ENCODE measurements at places on chromosomes 4 and X. TPM values are rescaled to one million over a fixed set of nuclear protein-coding genes. Genes with fewer than 3 reads are reported as not detected.

DNA sequence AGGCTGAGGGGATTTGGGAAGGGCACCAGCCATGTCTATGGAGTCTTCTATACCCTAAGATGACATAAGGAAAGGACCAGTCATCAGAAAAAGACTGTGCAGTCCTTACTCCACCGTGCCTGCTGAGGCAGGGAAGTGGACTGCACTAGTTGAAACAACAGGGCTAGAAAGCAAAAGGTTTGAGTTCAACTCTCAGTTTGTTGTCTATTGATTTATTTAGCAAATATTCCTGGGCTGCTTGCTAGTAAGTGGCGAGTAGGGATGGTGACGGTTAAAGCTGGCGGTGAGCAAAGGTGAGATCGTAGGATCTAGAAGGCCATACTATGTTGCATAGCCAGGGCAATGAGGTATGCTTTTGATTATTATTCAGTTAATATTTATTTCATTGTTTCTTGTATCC, 110.1 kb downstream of the SMIM20 start:
- no peaks in the 10 kb centered on the region for H3K36me3 ChIP-seq
- no peak overlapping the region for H3K4me3 ChIP-seq
- no peak overlapping the region for H3K27ac ChIP-seq
- H3K27me3 ChIP-seq: peaks cover 25% of the 10 kb centered on the region
- H3K4me1 ChIP-seq: peaks cover 13% of the 10 kb centered on the region

Gene ELF4
- total RNA-seq: 17.5 TPM

GRCh38 chr4:158327525-158327924, 117.2 kb downstream of the TMEM144 start:
- no peaks in the 10 kb centered on the region for H3K27me3 ChIP-seq

GRCh38 chr4:84920617-84921016, 45.9 kb downstream of the WDFY3 start:
- DNase-seq: no peak
- H3K27me3 ChIP-seq: no peaks in the 10 kb centered on the region
- H3K4me1 ChIP-seq: no peaks in the 10 kb centered on the region
- H3K4me3 ChIP-seq: no peak overlapping the region
- H3K27ac ChIP-seq: no peak overlapping the region

- H3K36me3 ChIP-seq: peaks cover 4% of the 10 kb centered on the region
- DNase-seq: no peak
- H3K4me1 ChIP-seq: peaks cover 20% of the 10 kb centered on the region
Measured at GRCh38 chrX:40931921-40932320, 153.3 kb upstream of the USP9X start.

DNA sequence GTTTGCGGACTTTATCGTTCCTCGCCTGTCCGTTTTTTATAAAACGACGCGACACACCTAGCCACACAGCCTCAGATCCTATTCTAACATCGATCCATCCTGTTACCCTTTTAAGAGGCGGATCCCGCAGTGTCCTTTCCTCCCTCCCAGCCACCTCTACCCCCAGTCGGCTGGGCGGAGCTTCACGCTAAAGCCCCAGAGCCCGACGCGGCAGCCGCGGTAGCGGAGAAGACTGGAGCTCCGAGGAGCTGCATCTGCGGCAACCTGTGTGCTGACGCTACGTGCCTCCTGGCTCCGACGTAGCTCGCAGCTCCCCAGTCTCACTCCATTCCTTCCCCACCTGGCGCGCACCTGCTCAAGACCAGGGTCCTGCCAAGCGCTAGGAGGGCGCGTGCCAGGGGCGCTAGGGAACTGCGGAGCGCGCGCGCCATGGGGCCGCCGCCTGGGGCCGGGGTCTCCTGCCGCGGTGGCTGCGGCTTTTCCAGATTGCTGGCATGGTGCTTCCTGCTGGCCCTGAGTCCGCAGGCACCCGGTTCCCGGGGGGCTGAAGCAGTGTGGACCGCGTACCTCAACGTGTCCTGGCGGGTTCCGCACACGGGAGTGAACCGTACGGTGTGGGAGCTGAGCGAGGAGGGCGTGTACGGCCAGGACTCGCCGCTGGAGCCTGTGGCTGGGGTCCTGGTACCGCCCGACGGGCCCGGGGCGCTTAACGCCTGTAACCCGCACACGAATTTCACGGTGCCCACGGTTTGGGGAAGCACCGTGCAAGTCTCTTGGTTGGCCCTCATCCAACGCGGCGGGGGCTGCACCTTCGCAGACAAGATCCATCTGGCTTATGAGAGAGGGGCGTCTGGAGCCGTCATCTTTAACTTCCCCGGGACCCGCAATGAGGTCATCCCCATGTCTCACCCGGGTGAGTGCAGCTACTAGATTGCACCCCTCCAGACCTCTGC, at the start of gene RNF128:
RNF128 (plus strand) TSS at position 217 of the 953 bp plus-strand sequence; CDS start at position 430, 213 bp downstream.
- no peak within 1 kb of the TSS for H3K27ac ChIP-seq
- DNase-seq: peak; percentile 8
- H3K4me1 ChIP-seq: peaks cover 7% of the 10 kb centered on the region
- H3K36me3 ChIP-seq: no peaks in the 10 kb centered on the region

DNA sequence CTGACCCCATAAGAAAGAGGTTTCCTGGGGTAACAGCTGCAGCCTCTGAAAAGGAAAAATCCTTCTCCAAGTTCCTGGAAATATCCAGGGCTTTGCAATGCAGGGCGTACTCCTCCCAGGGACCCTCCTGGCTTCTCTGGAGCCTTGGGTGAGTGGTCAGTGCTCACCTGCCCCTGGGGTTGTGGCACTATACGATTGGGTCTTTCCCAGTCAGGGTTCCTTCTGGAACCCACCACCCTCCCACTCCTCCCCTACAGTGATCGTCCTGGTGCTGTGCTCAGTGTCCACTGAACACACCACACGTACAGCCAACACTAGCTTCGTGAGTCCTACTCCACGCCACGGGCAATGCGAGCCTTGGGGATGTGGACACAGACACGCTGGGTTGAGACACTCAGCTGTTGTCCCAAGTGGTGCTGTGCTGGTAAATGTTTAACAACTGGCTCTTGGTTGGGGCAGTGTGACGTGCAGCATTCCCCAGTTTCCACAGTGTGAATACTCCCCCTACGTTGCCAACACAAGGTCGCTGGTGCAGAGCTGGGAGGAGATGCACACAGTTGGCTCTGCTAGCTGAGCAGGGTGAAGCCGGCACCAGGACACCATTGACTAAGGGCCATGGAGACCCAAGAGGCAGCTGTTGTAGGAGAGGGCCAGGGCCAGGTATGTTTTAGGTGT, 65.4 kb downstream of the HTRA3 start:
- no peak for DNase-seq
- peaks cover 6% of the 10 kb centered on the region for H3K27me3 ChIP-seq
- H3K27ac ChIP-seq: no peak overlapping the region

Gene XAGE2
- not detected for total RNA-seq
